ENCODE measurements at places on chromosomes 11 and 22. TPM values are rescaled to one million over a fixed set of nuclear protein-coding genes. Genes with fewer than 3 reads are reported as not detected.
A peak's percentile ranks its signal among the peaks of the same experiment; 100 is the strongest.

GRCh38 chr11:134398079-134398444, 14.0 kb downstream of the B3GAT1 start:
- no peak for DNase-seq

- no peak for DNase-seq
These were observed 81.9 kb downstream of the MN1 start for GRCh38 chr22:27719535-27720227.

Gene UBQLN3
- not detected for total RNA-seq

Gene SERPING1
- 121 TPM for total RNA-seq

GRCh38 chr11:38456371-38456770, 1858.3 kb upstream of the RAG2 start:
- no peak for DNase-seq

- peak; percentile 94 for DNase-seq
These were observed at the start of gene CTSF for GRCh38 chr11:66568124-66568916. Gene CTSF, minus strand, starts transcription at chr11:66568606. Its CDS starts 120 bp downstream, at chr11:66568486.

Gene OR8H1
- not detected for total RNA-seq

GRCh38 chr11:118290923-118291322, 13.6 kb upstream of the CD3E start:
- DNase-seq: no peak
